ENCODE measurements at places on chromosomes 7 and 10.

DNA sequence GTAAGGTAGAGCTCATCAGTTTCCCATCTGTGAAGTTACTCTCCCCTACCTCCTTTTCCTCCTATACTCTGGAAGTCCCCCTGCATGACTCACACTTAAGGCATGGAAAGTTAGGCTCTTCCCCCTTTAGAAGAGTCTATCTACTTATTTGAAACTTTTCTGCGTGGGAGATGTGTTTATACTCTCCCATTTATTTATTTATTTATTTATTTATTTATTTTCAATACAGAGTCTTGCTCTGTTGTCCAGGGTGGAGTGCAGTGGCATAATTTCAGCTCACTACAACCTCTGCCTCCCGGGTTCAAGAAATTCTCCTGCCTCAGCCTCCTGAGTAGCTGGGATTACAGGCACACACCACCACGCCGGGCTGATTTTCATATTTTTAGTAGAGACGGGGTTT, 107.5 kb upstream of the JCAD start:
- no peak for ATAC-seq

DNA sequence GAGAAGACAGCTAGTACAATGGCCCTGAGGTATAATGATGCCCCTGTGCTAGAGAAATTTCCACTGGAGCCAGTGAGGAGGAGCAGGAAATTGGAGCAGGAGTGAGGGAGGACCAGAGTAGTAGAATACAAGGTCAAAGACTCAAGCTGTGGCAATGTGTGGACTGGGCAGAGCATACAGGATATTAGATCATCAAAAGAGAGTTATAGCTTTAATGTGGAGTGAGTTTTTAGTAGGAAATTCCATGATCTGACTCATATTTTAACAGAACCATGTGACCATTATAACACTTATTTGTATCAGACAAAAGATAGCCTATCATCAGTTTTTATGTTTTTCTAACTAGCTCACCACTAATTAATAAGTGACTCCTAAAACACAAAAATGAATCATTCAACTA, 154.1 kb downstream of the DGKB start:
- ATAC-seq: peak; percentile 99

DNA sequence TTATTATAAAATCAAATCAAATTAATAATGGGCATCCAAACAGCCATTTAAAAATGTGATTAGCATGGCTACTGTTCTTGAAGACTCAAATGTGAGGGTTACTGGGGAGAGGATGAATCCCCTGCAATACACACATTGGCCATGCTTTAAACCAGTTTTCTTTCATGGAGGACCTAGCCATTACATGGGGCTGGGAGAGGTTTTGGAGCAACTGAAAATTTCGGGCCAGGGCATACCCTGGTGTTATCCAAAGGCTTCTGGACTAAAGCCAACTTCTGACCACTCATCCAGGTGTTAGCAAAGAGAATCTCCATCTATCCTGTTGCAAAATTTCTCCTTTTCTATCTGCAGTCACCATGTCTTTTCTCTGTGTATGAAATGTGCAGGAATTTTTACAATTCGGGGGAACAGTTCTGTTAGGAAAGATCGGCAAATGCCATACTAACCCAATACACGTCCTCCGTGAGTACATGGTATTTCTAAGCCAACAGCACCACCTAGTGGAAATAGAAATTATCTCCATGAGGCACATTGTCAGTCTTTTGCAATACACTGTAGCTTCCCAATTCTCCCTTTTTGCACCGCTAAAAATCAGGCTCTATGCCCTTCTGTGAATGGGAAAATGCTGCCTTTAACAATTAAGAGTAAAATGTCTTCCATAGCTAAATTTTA, 47.0 kb upstream of the ZNF107 start:
- ATAC-seq: peak; percentile 90

GRCh38 chr7:87151729-87152111, 533 bp upstream of the DMTF1 start:
- peak; percentile 50 for ATAC-seq

DNA sequence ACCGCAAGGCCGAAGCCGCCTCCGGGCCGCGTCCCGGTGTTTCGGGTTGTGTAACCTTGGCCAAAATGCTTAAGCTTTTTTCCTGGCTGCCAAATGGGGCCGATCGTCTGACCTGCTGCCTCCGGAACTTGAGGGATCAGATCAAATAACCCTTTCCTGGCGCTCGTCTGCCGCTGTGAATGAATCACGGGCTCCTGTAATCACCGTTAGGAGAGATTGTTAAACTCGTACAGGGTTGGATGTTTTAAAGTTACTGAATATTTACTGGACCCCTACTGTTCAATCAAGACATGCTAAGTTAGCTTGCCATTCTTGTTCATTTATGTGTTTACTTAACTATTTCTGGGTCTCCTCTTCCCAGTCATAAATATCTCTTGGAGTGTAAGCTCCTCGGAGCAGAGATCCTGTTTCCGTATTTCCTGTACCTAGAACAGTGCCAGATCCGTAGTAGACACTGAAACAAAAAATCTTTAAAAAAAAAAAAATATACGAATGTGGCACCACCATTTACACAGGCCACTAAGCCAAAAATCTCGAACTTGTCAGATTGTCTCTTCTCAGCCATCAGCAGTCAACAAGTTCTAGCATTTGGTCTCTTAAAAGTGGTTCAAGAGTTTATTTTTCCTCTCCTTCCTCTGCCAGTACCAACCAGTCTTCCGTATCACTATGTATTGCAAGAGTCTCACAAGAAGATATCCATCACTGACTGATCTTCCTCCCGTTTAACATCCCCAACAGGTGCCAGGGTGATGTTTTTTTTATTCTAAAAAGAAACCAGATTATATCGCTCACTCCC, 650 bp upstream of the TM9SF3 start:
- ATAC-seq: peak; percentile 66

DNA sequence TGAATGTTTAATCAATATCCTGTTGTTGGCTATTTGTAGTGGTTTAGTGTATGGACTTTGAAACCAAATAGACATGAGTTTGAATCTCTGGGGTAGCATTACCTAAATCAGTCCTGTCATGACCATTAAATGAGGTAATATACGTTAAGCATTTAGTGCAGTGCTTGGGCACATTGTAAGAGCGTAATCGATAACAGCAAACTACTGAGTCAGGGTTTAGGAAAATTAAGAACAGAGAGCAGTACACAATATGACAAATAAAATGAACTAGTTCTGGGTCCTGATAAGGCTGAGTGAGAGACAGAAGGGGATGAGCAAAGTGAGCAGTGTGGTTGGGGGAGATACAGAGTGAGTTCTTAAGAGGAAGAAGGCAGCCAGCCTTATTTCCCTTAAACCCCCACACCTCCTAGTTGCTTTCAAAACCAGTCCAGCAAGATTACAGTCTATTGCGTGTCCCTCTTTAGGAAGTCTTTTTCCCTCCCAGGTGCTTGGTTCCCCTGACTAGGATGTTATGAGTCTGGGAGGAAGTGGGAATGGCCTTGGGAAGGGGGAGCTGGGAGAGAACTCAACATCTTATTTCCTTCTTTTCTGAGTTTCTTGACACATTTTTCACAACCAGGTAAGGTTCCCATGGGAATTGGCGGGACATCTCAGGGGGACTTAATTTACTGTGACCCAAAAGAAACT, 171.0 kb downstream of the SND1 start:
- no peak for ATAC-seq

DNA sequence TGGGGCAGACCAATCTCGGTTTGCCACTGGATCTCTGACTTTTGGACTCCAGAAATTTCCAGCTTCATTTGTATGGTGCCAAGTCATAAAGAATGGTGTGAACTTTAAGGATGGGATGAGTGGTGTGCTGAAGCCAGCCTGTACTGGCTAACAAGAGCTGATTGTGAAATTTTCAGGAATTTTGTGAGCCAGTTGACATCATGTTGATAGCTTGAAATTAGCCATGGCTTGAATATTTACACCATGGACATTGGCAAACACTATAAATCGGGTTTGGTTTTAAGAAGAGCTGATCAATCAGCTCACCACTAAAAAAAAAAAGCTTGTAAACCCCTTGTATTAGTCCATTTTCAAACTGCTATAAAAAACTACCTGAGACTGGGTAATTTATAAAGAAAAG, 14.1 kb upstream of the MYH16 start:
- no peak for ATAC-seq

Measured in SK-N-SH treated with all-trans-retinoic acid at 6 μM for 48 hours (cell line).